Activated CD4-positive, alpha-beta T cell treated with anti-CD3 and anti-CD28 coated beads for 36 hours (primary cell): ENCODE measurements at places on chromosomes 12 and 14. TPM values are rescaled to one million over a fixed set of nuclear protein-coding genes. Genes with fewer than 3 reads are reported as not detected.

- DNase-seq = no peak
Observed at GRCh38 chr12:124298685-124299410, 4.0 kb downstream of the RFLNA start.

DNA sequence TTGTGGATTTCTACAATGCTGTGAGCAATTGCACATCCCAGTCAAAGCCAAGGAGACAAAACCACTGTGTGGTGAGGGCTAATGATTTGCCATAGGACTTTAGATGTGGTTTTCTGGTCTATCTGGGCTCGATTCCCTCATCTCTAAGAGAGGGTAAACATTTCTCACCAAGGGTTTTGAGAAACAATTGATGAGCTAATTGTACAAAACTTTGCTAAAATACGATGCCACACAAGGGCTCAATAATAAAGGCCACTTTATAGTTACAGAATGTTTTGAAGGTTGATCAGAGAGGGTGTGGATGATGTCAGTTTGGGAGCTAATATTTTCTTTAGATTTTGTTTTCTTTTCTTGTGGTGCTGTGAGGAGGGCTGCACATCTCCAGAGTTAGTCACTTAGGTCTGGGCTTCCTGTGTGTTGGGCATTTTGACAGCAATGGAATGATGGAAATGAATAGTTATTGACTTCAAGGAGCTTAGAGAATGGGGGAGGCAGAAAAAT, 60.8 kb upstream of the SLC38A4 start:
- DNase-seq = no peak

DNA sequence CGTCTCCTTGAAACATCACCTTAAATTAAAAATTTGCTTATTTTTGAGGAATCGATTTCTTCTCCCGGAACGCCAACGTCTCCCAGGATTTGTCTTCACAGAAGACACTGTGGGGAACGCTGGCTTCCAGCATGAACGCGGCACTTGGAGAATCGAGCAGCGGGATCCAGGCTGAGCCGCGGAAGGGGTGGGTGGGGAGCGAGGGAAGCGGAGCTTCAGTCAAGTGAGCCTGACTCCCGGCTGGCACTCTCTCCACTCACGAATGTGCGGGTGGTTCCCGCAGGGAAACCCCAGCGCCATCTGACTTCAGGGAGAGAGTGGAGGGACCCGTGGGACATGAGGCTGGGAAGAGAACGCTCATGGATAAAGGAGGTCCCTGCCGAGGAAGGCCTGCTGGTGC, 506.0 kb upstream of the TMEM132C start:
- no peak for DNase-seq

The ARMH4 gene
- not detected for total RNA-seq

DNA sequence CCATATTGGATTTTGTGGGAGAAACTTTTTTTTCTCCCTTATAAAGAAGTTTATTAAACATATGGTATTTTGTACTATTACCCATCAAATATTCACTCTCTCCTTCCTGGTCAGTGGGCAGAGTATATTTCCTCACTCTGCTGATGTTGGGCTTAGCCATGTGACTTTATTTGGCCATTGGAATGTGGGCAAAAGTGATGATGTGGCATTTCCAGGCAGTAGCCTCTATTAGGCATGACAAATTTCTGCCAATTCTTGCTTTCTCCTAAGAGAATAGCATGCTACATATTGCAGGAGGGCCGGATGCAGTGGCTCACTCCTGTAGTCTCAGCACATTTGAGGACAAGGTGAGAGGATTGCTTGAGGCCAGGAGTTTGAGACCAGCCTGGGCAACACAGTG, 24.4 kb upstream of the WSCD2 start:
- DNase-seq = no peak

The KCNJ8 gene
- not detected for total RNA-seq

DNA sequence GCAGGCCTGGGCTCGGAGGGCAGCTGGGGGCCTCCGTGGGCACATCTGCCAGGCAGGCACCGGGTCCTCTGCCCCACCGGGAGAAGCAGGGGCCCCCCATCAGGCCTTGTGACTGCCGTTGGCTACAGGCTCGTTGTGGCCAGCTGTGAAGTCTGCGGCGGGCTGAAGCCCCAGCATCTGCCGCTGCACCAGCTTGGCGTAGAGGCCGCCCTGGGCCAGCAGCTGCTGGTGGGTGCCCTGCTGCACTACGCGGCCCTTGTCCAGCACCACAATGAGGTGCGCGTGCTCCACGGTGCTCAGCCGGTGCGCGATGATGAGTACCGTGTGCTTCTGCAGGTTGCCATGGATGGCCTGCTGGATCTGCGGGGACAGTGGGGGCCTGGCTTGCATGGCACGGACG, 33.9 kb upstream of the VPS37B start:
- no peak for DNase-seq

DNA sequence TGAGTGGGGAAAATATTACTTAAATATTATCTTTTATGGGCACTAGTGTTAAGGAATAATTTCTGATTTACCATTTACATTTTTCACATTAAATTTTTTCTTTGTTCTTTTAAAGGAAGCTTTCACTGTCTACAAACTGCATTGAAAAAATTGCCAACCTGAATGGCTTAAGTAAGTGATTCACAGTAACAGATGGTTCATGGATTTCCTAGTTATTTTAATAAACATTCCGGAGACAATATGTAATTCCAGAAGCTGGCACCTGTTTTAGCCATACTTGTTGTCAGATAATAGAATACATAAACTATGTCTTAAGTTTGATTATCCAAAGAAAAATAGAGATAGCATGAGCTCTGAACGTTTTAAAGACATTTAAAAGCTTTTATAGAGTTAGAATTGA, 17.1 kb downstream of the DNAL1 start:
- no peak for DNase-seq

The WNT1 gene
- not detected for total RNA-seq

The SDR9C7 gene
- not detected for total RNA-seq

The ANO4 gene
- not detected for total RNA-seq

- DNase-seq = no peak
Observed at GRCh38 chr12:11753150-11753499, 103.7 kb downstream of the ETV6 start.

DNA sequence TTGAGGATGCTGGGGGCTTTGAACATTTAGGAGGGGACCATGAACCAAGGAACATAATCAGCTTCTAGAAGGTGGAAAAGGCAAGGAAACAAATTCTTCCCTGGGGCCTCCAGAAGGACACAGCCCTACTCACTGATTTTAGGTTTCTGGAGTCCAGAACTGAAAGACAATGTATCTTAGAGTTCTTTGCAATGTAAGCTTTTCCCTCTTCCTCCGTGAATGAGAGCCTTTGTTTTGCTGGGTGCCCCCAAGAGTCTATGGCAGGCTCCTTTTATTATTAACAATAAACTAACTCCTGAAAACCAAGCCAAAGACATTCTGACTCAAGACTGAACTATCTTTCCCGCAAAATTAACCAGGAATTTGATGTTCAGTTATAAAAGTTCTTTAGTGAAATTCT, 204.1 kb downstream of the STXBP6 start:
- DNase-seq = no peak

DNA sequence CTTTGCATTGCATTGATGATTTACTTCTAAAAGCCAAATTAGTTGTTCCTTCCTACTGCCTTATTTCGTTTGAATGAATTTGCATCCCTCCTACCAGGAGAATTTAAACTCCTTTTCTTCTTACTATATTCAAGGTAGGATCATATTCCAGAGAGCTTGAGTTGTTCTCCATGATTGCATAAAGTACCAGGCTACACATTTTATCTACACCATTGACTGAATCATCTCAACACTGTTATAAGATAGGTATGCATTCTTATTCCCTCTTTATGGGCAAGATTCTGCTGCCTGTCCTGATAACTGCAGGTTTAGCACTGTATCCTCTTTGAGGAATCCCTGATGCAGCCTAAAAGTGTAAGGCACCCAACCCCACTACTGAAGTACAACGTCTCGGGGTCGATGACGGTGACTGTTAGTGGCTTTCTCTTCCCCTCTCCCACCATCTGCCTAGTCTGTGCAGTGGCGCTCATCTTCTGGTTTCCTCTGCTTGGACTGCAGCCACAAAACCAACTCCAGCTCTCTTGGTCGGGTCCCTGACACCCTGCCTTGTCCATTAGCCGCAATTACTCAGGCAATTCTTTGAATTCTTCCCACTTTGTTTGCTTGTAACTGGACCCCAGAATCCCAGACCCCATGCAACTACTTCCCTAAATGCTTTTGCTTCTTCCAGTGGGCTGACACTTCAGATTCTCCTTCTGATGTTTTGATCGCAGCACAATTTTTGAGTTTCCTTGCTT, 44.4 kb upstream of the STXBP6 start:
- DNase-seq = no peak

DNA sequence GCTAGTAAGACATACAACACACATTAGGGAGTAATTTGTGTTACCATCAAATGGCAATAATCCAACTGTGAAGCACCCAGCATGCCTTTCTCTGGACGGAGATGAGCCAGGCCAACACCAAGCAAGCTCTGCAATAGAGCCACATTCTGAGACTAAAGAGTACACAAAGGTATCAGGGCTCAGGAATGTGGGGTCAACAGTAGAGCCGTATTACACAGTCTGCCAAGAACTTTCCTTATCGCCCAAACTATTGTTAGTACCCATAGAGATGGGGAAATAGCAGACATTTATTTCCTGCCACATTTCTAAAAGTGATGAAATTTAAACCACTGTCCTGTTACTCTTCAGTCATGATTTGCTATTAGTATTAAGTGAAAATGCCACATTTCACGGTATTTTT, 113.7 kb downstream of the BMP4 start:
- no peak for DNase-seq

The DPY19L2 gene
- 0.70 TPM for total RNA-seq

The RAD51AP1 gene
- 50.9 TPM for total RNA-seq

GRCh38 chr14:94451826-94452225, 774 bp downstream of the SERPINA11 start:
- no peak for DNase-seq

The HSPB8 gene
- not detected for total RNA-seq

DNA sequence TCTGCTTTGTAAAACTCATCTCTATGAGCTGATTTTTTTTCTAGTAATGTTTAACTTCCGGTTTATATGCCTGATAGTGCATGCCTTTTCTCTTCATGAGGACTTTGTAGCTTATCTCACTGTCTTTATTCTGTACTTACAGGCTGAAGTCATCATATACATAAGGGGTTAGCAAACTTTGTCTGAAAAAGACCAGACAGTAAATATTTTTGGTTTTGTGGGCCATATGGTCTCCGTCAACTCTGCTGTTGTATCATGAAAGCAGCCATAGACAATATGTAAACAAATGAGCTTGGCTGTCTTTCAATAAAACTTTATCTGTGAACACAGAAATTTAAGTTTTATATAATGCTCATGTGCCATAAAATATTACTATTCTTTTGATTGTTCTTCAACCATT, 172.1 kb downstream of the GXYLT1 start:
- DNase-seq = no peak

DNA sequence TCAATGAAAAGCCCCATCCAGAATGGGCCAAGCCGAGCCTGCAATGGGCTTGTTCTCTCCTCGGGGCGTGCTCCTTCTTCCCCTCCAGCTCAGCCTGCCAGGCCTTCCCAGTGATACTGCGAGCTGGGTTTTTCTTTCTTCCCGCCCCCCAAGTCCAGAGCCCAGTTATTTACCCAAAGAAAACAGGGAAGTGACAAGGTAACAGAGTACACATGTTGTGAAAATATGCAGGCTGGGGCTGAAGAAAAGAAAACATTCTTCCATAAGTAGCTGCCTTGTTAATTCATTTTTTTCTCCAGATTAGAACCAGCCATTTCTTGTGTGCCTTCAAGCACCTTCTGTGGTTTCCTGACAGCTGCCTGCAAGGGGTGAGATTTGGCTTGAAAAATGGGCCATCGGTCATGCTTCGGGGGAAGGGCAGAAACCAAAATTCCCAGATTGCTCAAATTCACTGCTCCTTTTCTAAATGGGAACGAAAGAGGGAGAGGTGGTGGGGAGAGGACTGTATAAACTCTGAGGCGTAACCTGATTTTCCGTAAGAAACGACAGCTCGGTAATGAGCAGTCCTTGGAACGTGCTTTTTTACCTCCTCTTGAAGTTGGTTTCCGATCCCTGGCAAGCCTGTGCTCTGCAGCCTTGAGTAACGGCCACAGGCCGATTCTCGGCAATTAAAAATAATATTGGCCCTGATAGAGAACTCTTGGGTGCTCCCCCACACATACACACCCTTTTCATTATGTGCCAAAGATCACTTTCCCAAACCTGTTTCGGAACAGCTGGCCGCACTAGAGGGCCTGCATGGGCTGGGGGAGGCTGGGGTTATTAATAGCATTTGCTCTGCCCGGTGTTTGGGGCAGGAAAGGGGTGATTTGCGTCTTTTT, 229.4 kb downstream of the ZFP36L1 start:
- DNase-seq = no peak

- peak; percentile 6 for DNase-seq
Observed at GRCh38 chr12:70049596-70050360, 193.5 kb upstream of the CNOT2 start.

- no peak for DNase-seq
Observed at GRCh38 chr12:31991815-31992214, 32.6 kb downstream of the RESF1 start.

DNA sequence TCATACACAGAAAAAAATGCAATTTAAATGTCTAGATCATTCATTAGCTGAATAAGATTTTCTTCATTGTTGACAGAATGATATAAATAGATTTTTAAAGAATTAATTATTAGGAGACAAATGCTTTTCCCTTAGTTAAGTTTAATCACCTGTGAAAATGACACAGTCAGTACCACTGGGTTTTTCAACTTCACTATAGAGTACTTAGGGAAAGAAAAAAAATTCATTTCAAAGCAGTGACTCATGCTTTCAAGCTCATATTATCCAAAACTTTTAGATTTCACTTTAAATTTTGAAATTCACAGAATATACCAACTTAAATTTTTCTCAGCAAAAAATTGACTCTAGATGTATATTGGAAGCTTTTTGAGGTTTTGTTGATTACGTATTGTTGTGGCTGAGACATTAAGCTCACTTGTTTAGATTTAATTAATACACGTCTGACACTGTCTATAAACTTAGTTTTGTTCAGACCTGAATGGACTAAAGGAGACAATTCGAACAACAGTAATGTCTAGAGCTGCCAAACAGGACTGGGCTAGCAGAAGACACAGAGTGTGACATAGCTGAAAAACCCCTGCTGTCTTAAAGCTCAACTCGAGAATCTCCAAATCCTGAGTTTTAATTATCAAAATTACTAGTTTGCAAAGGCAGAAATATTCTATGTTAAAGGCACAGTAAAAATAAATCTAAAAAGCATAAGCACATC, 1.6 kb downstream of the MGAT4C start:
- no peak for DNase-seq

GRCh38 chr14:64968651-64969050, 3.5 kb downstream of the RAB15 start:
- DNase-seq = no peak

The ESPL1 gene
- 60.8 TPM for total RNA-seq

The CMKLR1 gene
- not detected for total RNA-seq

DNA sequence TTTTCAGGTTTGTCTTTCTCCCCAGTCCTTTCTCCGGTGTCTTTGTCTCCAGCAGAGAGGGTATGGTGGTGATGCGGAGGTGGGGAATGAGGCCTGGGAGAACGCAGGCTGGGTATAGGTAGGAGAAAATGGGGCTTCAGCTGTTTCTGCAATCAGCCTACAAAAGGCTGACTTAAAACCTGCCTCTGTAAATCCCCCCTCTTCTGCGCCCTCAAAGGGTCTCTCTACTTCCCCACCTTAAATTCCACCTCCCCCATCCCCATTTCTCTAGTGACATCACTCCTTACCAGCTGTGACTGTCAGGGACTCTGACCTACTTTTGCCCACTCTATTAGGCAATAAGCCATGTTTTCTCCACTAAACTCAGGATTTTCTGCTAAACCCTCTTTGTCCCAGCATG, 8.1 kb upstream of the RIMKLB start:
- DNase-seq = no peak
